ENCODE measurements at places on chromosomes 6 and 20. TPM values are rescaled to one million over a fixed set of nuclear protein-coding genes. Genes with fewer than 3 reads are reported as not detected.

The ZBP1 gene
- not detected for total RNA-seq

The HINT3 gene
- total RNA-seq, result 12.2 TPM

The HLA-DRB1 gene
- 1.5 TPM for total RNA-seq

The OPN5 gene
- not detected for total RNA-seq

The FLOT1 gene
- 77.6 TPM for total RNA-seq

The RNF39 gene
- not detected for total RNA-seq

The HFE gene
- total RNA-seq, result 5.7 TPM

The GRIK2 gene
- 2.5 TPM for total RNA-seq

The ASIP gene
- not detected for total RNA-seq

The KCNS1 gene
- total RNA-seq, result 2.3 TPM

The EYA2 gene
- 1.4 TPM for total RNA-seq

The RIMS1 gene
- total RNA-seq, result 1.8 TPM

The ATP6V1G2 gene
- total RNA-seq, result 3.4 TPM

The DEFB124 gene
- not detected for total RNA-seq

The DAAM2 gene
- 50.3 TPM for total RNA-seq

The GPLD1 gene
- total RNA-seq, result 0.75 TPM

The KCNK5 gene
- 0.14 TPM for total RNA-seq

The SRSF3 gene
- 260 TPM for total RNA-seq

The TRDN gene
- total RNA-seq, result not detected

The NRSN2 gene
- 64.0 TPM for total RNA-seq

The NRN1 gene
- 1.0 TPM for total RNA-seq

The YTHDF1 gene
- total RNA-seq, result 98.9 TPM

The VAPB gene
- total RNA-seq, result 57.6 TPM

The HSPA1A gene
- total RNA-seq, result 52.7 TPM

The ESR1 gene
- 0.05 TPM for total RNA-seq

The FAM209A gene
- total RNA-seq, result 0.32 TPM

The C4B gene
- 3.7 TPM for total RNA-seq

The PSORS1C2 gene
- not detected for total RNA-seq

The CFB gene
- total RNA-seq, result 1.4 TPM

The TSBP1 gene
- not detected for total RNA-seq

The KIAA1755 gene
- total RNA-seq, result 1.1 TPM

The BTNL2 gene
- total RNA-seq, result not detected

The SLC17A3 gene
- total RNA-seq, result not detected

The HLA-F gene
- 7.4 TPM for total RNA-seq

The NHLRC1 gene
- not detected for total RNA-seq

The CCN2 gene
- total RNA-seq, result 1,253 TPM

The HLA-DMB gene
- 0.11 TPM for total RNA-seq

The TFAP2D gene
- not detected for total RNA-seq

The RAB44 gene
- total RNA-seq, result 0.14 TPM

The SIRPA gene
- 35.5 TPM for total RNA-seq

The ARHGAP18 gene
- 43.2 TPM for total RNA-seq

The LY6G5C gene
- total RNA-seq, result 2.9 TPM

The ARMH2 gene
- total RNA-seq, result not detected

The SLC22A2 gene
- not detected for total RNA-seq

The OTOR gene
- not detected for total RNA-seq

The POU3F2 gene
- 1.9 TPM for total RNA-seq

The SLX4IP gene
- total RNA-seq, result 4.7 TPM

The TMEM200A gene
- 14.9 TPM for total RNA-seq

The NANP gene
- 5.0 TPM for total RNA-seq

The RWDD1 gene
- 42.1 TPM for total RNA-seq

The PPP1R3D gene
- total RNA-seq, result 5.2 TPM

The FAM50B gene
- 4.6 TPM for total RNA-seq

The XKR7 gene
- 0.36 TPM for total RNA-seq

The NKX2-2 gene
- total RNA-seq, result not detected
